ENCODE measurements at places on chromosomes 6 and 20.

GRCh38 chr20:51354769-51355319, 187.7 kb downstream of the NFATC2 start:
- peak; percentile 79 for DNase-seq

DNA sequence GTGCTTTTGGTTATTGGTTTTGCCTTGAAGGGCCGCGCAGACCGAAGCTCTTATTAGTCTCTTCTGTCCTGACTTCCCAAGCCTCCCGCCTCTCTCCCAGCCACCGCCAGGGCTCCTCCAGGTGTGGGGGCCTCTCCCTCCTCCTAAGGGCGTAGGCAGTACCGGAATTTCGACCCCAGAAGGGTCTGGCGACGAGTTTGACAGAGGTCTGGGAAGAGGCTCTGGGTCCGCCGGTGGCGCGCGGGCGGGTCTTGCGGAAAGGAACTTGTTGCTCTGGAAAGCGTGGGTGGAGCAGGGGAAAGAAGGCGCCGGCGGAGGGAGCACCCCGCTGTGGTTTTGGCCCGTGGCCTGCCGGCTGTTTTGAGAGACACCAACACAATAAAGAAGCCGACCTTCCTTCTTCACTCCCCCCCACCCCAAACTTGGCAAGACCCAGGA, 1.8 kb downstream of the PCSK2 start:
- peak; percentile 21 for DNase-seq

DNA sequence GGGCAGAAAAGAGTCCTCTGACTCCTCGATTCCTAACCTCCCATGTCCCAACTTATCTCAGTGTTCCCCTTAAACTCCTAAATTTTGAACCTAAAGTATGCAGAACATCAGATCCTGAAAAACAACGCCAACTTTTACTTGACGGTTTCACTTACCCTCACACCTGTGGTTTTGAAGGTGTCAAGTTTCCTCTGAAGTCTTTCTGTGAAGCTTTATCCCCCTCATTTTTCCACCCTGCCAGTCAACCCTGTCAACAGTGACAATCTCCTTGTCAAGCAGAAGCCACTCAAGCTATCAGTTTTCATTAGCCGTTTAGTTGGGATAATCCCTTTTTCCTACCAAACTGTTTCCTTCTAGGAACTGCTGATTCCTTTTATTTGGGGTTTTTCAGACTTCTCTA, 245.4 kb upstream of the PREP start:
- DNase-seq: no peak

DNA sequence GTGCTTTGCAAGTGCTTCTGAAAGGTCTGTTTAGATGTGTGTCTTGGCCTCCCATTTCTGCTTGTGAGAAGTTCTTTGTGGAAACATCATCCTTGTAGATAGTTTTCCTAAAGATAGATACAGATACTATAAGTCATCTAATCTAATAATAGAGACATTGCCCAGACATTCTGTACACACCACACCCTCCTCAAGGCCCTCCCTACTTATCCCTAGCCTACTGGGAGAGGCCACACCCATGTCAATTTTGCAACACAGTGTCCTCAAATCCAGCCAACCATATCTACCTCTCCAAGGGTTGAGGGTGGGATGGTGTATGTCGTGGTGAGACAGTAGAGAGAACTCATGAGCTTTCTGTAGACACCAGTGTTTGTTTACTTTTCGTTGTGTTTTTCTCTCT, 6.2 kb downstream of the KDM1B start:
- DNase-seq: no peak

DNA sequence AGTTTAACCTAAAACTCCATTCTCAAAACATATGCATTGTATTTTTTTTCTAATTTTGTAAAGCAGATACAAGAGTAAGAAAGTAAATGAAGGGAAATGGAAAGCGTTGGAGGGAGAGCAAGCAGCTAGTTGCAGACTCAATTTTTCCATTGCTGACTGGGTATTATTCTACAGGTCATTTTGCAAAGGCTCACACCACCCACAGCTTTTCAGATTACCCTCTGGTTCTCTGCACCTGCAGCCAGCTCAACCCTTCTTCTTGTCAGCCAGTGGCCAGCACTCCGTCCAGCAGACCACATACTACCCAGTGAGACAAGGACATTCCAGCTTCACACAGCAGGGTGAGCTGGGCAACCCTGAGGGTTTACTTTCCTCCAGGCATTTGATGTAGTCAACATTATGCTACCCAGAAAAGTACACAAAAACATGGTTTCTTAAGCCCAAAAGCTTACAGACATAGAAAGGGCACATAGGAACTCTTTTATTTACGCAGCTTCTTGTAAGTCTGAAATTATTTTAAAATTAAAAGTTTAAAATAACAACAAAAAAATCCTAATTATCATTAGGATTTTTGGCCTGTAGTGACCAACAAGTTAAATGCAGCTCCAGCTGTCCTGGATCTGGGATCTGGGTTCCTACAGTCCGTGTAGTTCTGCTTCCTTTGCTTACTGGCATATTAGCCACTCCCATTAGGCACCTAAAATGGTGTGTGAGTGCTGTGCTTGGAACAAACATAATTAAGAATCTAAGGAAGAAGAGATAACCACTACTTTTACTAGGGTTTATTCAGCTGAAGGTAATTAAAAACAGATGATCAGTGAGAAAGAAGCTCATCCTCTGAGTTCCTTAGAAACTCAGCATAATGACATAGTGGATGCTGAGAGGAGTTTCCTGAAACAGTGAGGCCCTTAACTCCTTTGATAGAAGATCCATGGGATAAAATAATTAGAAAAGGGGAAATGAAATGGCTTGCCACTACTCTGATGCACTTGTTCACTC, 185.3 kb downstream of the PKHD1 start:
- DNase-seq: no peak

- DNase-seq: no peak
These were observed 18.2 kb downstream of the PPARD start for GRCh38 chr6:35360349-35361138.

Data from NCI-H1694 treated with DMSO at 0.1 percent for 48 hours (cell line).